ENCODE measurements at places on chromosomes 13 and 19. TPM values are rescaled to one million over a fixed set of nuclear protein-coding genes. Genes with fewer than 3 reads are reported as not detected.

GRCh38 chr19:42048992-42049391 is 21.0 kb downstream of the GRIK5 start:
- no peak for DNase-seq

DNA sequence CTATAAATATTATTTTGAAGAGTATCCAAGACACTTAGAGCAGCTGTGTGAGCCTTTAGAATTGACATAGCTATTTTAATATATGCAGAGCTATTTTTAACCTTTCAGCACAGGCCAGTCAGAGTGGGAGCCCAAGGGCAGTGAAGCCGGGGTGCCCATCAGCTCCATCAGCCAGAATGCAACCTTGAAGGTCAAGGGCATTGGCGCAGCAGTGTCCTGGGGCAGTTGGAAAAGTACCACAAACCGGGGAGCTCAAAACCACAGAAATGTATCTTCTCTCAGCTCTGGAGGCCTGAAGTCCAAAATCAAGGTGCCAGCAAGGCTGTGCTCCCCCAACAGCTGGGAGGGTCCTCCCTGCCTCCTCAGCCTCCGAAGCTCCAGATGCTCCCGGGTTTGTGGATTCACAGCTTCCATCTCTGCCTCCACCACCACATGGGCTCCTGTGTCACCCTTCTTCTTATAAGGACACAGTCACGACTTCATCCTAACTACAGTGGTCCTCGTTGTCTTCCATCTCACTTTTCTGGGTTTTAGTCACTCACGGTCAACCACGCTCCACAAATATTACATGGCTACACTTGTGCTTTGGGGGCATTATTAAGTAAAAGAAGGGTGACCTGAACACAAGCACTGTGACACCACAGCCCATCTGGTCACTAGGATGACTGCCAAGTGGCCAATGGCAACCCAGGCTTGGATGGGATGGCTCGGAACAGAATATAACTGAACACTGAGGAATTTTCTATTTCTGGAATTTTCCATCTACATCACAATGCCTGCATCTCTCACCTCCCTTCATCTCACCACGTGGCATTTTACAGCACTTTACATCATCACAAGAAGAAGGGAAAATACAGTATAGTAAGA is 15.9 kb upstream of the GAS6 start:
- DNase-seq: peak; percentile 7

- DNase-seq: peak; percentile 92
Measured at GRCh38 chr19:1935484-1936208, 5.3 kb upstream of the CSNK1G2 start.

DNA sequence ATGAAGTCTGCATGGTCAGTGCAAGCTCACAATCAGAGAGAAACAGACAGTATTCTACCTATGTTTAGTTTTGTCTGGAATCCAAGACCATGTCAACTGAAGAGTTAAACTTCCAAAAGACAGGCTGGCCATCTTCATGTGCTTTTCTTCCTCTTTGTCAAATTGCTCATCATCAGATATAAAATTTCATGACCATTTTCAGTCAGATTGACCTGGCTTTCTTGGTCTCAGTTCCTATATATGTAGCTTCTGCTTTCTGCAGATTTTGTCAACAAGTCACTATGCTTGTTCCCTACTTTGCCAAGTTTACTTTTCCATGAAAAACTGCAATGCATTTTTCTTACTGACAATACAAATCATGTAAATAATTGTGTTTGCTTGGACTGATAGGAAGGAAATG is 13.9 kb downstream of the SLC46A3 start:
- DNase-seq: no peak

DNA sequence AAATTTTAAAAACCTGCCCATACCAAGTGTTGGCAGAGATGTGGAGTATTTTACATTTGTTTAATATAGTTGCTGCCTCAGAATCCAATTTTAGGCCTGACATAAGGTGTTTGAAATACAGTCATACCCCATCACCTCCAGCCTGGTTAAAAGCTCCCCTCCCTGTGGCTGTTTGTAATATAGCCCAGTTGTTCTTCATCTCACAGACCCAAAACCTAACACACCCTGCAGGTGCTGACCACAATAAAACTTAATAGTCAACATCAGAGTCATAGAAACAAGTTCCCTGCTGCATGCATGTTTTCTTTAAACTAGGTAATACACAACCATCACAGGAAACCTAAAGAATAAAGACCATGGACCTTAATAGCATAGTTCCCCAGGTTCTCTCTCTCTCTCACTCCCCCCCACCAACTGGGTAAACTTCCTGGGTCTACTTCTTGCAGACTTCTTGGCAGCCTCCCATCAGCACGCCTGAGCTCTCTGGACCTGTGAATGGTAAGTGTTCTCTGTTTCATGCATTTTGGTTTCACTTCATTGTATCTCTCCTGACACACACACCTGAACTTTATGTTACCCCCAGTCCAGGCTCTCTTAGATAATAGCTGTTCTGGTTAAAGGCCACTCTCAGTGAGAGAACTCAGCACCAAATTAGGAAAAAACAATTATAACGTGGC is 1369.9 kb downstream of the EFNB2 start:
- DNase-seq: no peak

- peak; percentile 23 for DNase-seq
Measured at GRCh38 chr13:33838647-33839046, 20.7 kb downstream of the RFC3 start.

DNA sequence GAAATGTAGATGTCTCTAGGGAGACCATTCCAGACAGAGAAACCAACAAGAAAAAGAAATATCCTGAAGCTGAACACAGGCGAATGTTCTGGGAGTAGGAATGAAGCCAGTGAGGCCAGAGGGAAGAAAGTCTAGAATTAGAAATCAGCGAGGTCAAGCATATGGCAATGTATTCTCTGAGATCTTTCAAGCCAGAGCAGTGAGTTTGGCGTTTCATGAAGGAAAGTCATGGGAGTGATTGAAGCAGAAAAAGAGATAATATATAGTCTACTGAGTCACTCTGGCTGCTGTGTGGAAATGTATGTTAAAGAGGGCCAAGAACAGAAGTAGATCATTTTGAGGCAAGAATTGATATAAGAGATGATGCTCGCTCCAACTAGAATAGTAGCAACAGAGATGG is 576.0 kb downstream of the PCDH17 start:
- no peak for DNase-seq

GRCh38 chr13:104967836-104968630 is 1567.4 kb downstream of the EFNB2 start:
- DNase-seq: no peak

DNA sequence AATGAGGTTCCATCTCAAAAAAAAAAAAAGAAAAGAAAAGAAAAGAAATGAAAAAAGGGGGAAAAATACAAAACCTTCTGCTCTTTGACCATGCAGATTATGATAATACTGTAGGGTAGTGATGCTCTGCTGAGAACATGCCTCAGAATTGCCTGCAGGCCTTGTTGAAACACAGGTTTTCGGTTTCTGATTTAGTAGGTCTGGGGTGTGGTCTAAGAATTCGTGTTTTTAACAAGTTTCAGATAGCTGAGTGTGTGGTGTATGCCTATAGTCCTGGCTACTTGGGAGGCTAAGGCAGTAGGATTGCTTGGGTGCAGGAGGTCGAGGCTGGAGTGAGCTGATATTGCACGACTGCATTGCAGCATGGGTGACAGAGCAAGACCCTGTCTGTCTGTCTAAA is 14.9 kb upstream of the CYP2B6 start:
- DNase-seq: no peak

GRCh38 chr19:13430790-13431582 is 75.3 kb downstream of the CACNA1A start:
- peak; percentile 37 for DNase-seq

DNA sequence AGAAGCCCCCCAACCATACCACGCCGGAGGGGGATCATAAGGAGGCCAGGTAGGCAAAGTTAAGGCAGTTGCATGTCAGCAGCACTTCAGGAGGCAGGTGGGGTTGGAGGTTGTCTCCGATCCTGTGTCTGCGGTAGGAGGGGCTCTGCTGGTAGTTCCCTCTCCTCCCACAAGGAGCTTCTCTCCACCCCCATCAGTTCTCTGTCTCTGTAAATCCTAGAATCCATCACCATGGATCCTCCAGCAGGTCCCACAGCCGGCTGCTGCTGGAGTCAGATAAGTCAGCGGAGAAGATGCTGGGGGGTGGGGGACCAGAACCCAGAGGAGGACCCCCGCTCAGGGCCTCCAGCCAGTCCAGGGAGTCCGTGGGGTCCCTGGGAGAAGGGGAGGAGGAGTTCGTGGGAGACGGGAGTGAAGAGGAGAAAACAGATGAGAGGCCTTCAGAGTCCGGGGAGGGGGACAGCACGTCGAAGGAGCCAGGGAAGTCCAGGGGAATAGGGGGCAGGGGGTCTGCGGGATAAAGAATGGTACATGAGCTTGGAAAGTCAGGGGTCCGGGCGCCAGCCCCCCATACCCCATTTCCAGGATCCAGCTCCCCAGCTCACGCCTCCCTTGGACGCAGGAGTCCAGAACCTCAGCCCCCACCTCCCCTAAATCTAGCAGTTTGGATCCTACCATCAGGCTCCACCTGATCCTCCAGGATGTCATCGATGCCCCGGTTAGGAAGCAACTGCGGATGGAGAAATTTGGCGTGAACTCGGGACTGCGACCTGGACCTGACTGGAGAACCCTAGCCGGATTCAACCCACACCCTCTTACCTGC is 6.3 kb downstream of the MAMSTR start:
- DNase-seq: peak; percentile 48

DNA sequence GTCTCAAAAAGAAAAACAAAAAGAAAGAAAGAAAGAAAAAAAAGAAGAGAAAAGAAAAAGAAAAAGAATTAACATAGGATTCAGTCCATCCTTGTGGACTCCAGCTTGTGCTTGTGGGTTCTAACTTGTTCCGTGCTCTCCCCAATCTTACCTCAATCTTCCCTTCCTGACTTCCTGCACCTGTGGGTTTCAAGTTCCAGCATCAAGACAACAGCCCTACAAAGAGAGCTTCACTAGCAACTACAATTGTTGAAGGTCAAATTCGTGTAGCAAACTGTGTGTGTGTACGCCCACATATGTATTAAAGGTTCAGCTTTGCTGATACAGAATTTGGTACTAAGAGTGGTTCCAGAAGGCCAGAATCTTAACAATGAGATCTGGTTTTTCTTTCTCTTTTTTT is 25.3 kb downstream of the FXYD5 start:
- no peak for DNase-seq

DNA sequence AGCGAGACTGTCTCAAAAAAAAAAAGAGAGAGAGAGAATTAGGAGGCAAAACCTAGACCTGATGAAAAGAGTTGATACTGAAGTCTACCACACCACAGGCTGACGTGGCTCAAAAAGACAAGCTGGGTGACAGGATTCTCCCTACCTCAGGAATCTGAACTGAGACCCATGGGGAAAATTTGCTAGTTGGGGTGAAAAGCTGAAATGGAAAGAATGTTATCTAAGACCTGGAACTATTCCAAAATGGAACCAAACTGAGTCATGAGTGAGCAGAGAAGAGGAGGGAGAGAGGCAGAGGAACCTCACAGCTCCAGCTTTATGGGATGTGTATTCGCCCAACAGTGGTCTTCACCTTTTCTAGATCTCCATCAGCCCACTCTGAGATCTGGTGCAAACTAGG is 11.7 kb downstream of the SMG9 start:
- DNase-seq: no peak

- DNase-seq: peak; percentile 80
Measured at GRCh38 chr19:3397266-3398022, 31.1 kb downstream of the NFIC start.

DNA sequence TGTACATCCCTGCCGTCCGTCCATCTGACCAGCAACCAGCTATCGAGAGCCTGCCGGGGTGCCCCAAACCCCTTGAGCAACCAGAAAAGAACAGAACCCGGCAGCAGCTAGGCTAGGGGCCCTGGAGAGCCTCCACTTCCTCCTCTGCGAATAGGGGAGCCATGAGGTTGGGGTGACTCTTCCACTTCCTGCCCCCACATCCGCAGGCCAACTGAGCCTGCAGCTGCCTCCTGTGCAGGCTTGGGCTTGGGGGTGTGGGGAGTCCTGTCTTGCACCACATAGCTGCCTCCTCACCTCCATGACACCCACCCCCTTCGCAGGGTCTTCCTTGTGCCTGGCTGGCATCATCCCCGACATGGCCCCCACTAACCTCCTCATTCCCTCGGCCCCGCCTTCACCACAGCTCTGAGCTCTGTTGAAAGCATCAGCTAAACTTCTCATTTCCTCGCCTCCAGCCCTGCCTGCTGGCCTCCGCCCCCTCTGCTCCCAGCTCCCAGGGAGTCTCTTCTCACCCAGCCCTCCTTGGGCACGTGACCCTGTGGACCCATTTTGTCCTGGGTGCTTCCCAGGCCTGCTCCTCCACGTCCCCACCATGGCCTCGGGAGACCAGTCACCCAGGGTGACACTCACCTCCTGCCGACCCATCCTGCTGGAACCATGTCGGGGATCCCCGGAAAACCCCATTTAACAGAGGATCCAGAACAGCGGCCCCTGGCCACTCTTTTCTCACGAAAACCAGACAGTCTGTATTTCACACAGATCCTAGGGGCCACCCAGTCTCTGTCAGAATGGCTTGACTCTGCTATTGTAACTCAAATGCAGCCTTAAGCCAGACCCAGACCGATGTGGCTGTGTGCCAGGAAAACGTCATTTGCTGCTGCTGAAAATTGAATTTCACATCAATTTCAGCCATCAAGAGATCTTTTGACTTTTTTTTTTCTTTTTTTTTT is 50.4 kb downstream of the MYO9B start:
- peak; percentile 62 for DNase-seq

- no peak for DNase-seq
Measured at GRCh38 chr19:50315773-50316448, 13.3 kb downstream of the KCNC3 start.

- DNase-seq: no peak
Measured at GRCh38 chr13:25330541-25330940, 29.1 kb downstream of the NUP58 start.

- DNase-seq: no peak
Measured at GRCh38 chr19:21130097-21130775, 11.6 kb upstream of the ZNF431 start.

GRCh38 chr13:32224916-32225315 is 90.2 kb downstream of the ZAR1L start:
- DNase-seq: no peak

DNA sequence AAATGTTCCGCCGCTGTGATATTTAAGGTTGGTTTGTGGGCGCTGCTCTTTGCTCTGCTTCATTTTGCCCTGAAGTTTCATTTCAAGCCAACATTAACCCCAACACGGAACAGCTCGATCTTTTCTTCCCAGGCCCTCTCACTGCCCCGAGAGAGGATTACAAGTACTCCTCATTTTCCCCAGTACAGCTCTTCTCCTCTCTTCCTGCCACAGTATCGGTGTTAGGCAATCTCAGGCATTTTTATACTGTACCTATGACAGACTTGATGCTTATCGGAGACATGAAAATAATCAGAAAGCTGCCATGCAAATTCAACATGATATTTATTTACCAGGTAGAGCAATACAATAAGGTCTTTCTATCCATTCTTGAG is 1.3 kb upstream of the EDNRB start:
- no peak for DNase-seq

Gene CBY2
- not detected for polyA plus RNA-seq

Gene ZNF99
- under 0.01 TPM for polyA plus RNA-seq

Gene ZNF442
- 2.1 TPM for polyA plus RNA-seq

Gene OR7C1
- 1.3 TPM for polyA plus RNA-seq

Gene ZNF579
- polyA plus RNA-seq: 12.2 TPM

Gene TBXA2R
- 5.2 TPM for polyA plus RNA-seq

Gene CERS1
- 1.8 TPM for polyA plus RNA-seq

Gene LRRC63
- 0.44 TPM for polyA plus RNA-seq

Gene POSTN
- 4.5 TPM for polyA plus RNA-seq

Measured in adrenal gland (tissue), 19 donors.